ENCODE measurements at places on chromosomes 16 and 17. TPM values are rescaled to one million over a fixed set of nuclear protein-coding genes. Genes with fewer than 3 reads are reported as not detected.

DNA sequence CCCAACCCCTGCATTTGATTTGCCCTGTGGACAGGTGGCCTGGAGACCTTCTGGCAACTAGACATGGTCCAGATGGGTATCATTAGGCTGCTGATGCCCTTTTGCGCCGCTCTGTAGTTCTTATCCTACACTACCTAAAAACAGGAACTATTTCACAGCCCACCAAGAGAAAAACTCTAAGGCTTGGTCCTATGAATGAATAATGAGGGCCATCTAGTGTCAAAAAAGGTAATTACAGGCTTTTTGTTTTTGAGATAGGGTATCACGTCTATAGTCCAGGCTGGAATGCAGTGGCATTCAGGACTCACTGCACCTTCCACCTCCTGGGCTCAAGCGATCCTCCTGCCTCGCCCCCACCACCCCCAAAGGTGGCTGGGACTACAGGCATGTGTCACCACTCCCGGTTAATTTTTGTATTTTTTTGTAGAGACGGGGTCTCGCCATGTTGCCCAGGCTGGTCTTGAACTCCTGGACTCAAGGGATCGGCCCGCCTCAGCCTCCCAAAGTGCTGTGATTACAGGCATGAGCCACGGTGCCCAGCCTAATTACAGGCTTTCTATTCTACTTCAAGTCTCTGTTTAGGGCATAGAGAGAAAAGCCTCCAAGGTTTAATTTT, 20.9 kb downstream of the COIL start:
- peak; percentile 83 for DNase-seq
- no peaks in the 10 kb centered on the region for H3K4me1 ChIP-seq
- H3K27me3 ChIP-seq = no peaks in the 10 kb centered on the region

DNA sequence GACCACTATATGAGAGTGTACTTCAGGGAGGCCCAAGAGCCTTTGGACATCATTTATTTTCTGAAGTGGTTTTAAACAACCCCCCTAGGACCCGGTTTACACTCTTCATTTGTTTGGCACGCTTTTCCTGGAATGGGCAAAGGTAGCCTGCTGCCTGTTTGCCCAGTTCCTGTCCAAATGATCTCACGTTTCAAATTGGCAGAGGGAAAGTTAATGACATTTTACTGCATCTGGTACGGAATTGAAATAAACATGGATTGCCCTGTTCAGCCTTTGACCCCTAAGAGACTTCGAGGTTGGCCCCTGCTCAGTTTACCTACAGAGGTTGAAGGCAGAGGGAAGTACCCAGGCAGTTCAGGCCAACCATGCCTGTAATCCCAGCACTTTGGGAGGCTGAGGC, 5.8 kb upstream of the RPRML start:
- no peaks in the 10 kb centered on the region for H3K36me3 ChIP-seq
- H3K4me3 ChIP-seq = no peak overlapping the region
- H3K27me3 ChIP-seq = peaks cover 10% of the 10 kb centered on the region

DNA sequence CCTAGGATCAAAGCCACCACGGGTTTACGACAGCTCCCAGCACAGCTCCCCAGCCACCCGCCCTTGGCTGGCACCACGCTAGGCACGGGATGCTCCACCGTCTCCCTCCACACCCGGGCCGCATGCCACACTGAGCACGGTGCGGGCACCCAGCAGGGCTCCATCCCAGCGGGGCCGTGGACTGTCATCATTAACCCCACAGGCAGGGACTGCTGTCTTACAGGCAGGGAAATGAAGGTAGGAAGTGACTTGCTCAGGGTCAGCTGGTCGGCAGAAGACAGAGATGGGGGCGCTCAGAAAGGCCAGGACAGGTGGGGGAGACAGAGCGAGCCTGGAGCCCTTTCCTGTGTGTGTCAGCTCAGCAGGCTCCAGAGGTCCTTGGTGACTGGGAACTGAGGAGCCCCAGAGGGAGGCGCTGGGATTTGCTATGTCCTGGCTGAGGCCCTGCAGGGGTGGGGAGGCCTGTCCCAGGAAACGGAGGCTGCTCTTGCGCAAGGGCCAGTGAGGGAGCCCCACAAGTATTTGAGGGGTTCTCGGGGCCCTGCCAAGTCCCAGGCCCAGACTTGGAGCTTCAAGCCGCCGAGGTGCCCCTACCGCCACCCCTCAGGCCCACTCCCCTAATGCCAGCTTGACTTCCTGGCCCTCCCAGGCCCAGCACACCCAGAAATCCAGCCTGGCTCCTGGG, 3.2 kb downstream of the UBALD1 start:
- no peak for DNase-seq
- H3K27me3 ChIP-seq = no peaks in the 10 kb centered on the region
- no peak overlapping the region for H3K27ac ChIP-seq
- no peaks in the 10 kb centered on the region for H3K36me3 ChIP-seq

DNA sequence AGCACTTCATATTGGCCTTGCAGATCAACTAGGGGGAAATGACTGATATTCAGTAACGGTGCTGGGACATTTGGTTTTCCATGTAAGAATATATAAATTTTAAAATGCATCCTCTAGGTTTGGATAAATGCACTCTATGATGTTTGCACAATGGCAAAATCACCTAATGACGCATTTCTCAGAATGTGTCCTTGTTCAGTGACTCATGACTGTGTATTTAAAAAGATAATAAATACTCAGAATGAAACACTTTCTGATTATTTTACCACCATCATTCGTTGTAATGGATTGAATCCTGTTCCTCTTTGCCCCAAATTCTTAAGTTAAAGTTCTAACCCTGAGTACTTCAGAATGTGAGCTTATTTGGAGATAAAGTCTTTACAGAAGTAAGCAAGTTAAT, 17.2 kb upstream of the ADGRG1 start:
- H3K27ac ChIP-seq = no peak overlapping the region
- H3K27me3 ChIP-seq = peaks cover 5% of the 10 kb centered on the region
- peaks cover 16% of the 10 kb centered on the region for H3K4me1 ChIP-seq
- H3K36me3 ChIP-seq = no peaks in the 10 kb centered on the region

DNA sequence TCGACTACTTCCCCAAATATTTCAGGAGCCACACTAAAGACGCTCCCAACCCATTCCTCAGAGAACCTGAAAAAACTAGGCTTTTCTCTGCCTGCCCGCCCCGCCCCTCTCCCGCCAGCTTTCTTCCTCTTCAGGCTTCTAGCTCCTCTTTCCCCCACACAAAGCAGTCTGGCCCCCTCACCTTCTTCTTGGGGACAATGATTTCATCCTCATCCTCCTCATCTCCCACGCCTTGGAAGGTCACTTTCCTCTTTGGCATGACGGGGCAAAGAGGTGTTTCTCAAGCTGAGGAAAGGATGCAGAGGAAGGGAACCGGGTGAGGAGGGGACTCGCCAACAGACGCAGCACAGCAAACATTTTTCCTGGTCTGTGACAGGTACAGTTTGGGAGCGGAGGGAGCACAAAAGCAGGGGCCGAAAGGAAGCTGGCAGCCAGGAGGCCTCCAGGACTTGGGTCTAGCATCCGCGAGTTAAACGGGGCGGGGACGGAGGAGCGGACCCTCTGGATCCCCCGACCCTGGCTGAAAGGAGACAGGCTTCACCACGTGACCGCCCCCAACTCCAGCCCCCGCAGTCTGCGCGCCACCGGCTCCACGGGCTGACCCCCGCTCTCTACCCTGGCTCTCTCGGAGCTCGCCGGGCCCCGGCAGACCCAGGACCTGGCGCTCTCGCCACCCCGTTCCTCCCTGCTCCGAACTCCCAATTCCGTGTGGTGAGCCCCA, 525 bp downstream of the CD2BP2 start:
- H3K27me3 ChIP-seq = no peaks in the 10 kb centered on the region
- H3K4me1 ChIP-seq = peaks cover 28% of the 10 kb centered on the region
- peak overlapping the region; percentile 88 for H3K4me3 ChIP-seq
- peaks cover 44% of the 10 kb centered on the region for H3K36me3 ChIP-seq

- H3K4me1 ChIP-seq = no peaks in the 10 kb centered on the region
- no peaks in the 10 kb centered on the region for H3K27me3 ChIP-seq
- no peaks in the 10 kb centered on the region for H3K36me3 ChIP-seq
- H3K27ac ChIP-seq = no peak overlapping the region
- no peak for DNase-seq
- no peak overlapping the region for H3K4me3 ChIP-seq
Observed at GRCh38 chr17:80068301-80069222, 32.1 kb downstream of the CCDC40 start.

GRCh38 chr16:80319181-80319580, 221.6 kb upstream of the DYNLRB2 start:
- H3K27me3 ChIP-seq = peaks cover 3% of the 10 kb centered on the region
- DNase-seq = no peak
- H3K4me1 ChIP-seq = no peaks in the 10 kb centered on the region
- H3K36me3 ChIP-seq = no peaks in the 10 kb centered on the region
- no peak overlapping the region for H3K27ac ChIP-seq

- H3K4me1 ChIP-seq = peaks cover 27% of the 10 kb centered on the region
- H3K4me3 ChIP-seq = no peak overlapping the region
- H3K27ac ChIP-seq = no peak overlapping the region
- H3K36me3 ChIP-seq = no peaks in the 10 kb centered on the region
Observed at GRCh38 chr17:48605991-48606891, 1.5 kb upstream of the HOXB6 start.

DNA sequence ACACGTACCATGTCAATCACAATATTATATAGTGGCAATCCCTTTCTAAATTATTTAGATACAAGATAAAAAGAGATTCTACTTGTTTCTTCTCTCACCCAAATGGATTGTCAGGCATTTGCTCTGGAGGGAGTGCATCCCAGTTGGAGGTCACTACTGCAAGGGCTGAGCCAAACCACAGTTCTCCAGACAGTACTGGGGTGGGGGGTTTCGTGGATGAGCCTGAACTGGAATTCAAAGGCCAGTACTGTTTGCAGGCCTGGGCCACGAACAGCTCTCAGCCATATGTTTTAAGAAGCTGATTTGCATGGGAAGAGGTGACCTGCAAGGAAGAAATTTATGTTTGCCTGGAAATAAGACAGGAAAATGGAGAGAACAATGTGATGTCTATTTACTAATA, 314.9 kb downstream of the PMP22 start:
- H3K36me3 ChIP-seq = no peaks in the 10 kb centered on the region
- no peak overlapping the region for H3K4me3 ChIP-seq
- no peak overlapping the region for H3K27ac ChIP-seq
- H3K27me3 ChIP-seq = no peaks in the 10 kb centered on the region
- no peaks in the 10 kb centered on the region for H3K4me1 ChIP-seq

DNA sequence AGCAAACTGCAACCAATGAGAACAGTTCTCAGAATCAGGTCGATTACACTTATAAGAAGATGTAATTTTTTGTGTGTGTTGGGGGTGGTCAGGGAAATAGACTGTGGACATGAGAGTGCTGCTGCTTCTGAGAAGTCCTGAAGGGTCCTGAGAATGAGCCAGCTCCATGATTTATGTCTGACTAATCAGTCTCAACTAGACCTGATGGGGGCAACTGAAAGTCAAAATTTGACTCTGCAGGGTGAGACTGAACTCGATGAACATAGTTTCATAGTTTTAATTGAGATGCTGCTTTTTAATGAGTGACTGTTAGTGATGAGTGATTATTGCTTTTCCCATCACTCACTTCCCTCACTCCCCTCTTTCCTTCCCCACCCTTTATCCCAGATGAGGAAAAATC, 37.3 kb downstream of the SMARCE1 start:
- peaks cover 38% of the 10 kb centered on the region for H3K4me1 ChIP-seq
- no peaks in the 10 kb centered on the region for H3K27me3 ChIP-seq
- no peak overlapping the region for H3K27ac ChIP-seq
- no peak overlapping the region for H3K4me3 ChIP-seq

DNA sequence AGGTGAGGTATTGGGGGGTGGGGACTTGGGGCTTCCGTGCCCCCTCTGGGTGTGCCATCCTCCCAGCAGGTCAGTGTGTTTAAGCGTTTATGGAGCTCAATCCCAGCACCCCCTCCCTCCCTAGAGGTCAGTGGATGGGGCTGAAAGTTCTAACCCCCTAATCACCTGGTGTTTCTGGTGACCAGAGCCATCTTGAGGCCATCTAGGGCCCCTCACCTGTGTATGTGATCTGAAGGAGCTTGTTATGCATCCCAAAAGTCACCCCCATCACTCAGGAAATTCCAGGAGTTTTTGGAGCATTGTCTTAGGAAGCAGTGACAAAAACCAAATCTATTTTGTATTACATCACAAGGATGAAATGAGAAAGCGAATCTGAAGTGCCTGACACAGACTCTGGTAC, 67.8 kb upstream of the NOL11 start:
- no peak overlapping the region for H3K4me3 ChIP-seq
- DNase-seq = no peak
- H3K36me3 ChIP-seq = no peaks in the 10 kb centered on the region
- H3K27ac ChIP-seq = no peak overlapping the region
- H3K27me3 ChIP-seq = no peaks in the 10 kb centered on the region

DNA sequence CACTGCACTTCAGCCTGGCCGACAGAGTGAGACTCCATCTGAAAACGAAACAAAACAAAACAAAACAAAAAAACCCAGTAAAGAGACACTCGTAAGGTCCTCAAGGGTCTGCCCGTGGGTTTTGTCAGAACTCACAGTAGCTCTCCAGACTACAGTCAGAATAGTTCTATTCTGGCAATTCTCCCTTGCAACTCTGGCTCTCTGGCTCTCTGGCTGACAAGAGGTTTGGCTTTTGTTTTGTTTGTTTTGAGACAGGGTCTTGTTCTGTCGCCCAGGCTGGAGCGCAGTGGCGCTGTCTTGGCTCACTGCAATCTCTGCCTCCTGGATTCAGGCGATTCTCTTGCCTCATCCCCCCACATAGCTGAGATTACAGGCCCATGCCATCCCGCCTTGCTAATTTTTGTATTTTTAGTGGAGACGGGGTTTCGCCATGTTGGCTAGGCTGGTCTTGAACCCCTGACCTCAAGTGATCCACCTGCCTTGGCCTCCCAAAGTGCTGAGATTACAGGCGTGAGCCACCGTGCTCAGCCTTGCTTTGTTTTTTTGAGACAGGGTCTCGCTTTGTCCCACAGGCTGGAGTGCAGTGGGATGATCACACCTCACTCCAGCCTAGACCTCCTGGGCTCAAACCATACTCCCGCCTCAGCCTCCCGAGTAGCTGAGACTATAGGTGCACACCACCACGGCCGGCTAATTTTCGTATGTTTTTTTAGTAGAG, 20.5 kb upstream of the CHP2 start:
- H3K4me3 ChIP-seq = no peak overlapping the region
- peaks cover 6% of the 10 kb centered on the region for H3K27me3 ChIP-seq
- H3K36me3 ChIP-seq = no peaks in the 10 kb centered on the region

DNA sequence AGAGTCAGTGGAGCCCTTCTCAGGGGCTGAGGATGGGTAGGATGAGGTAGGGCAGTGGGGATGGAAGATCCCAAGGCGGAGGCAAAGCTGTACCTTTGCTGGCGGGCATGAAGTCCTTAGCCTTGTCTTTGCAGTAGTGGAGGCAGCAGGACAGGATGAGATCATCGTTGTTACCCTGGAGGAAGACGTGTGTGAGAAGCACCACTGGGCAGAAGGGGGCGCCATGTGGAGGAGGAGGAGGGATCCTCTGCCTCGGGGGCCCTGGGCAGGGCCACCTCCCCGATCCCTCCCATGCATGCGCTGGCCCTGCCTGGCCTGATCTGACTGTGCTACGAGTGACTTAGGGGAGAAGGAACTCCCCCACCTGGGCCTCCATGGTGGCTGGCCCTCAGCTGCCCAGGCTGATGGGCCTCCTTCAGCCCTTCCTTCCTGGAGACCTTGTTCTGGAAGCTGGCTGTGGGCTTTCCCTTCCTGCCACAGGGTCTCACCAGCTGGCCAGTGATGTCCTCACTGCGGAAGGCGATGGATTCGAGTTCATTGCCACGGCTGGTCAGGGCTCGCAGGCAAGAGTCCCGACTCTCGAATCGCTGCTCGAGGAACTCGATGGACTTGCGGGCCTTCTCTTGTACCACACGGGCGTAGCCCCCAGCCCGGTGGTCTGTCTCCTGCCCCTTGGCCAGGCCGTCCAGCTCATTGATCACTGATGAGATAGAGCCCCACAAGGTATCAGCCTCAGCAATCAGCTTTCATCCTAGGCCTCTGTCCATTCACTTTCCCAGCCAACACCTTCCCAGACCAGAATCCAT, 10.3 kb downstream of the HIC1 start:
- peak; percentile 40 for DNase-seq
- H3K4me3 ChIP-seq = no peak overlapping the region
- no peaks in the 10 kb centered on the region for H3K36me3 ChIP-seq
- peaks cover 20% of the 10 kb centered on the region for H3K4me1 ChIP-seq
- peak overlapping the region; percentile 41 for H3K27ac ChIP-seq

PAM16 gene
- total RNA-seq = 57.3 TPM

RNF222 gene
- total RNA-seq = not detected

TBC1D3L gene
- total RNA-seq = 4.3 TPM

All from B cell (primary cell).